Ascending aorta (tissue), 2 donors: ENCODE measurements at places on chromosomes 12 and 14. TPM values are rescaled to one million over a fixed set of nuclear protein-coding genes. Genes with fewer than 3 reads are reported as not detected.

Gene CD163
- 120 TPM for total RNA-seq

Gene SLC10A1
- total RNA-seq = not detected

Gene APOLD1
- 189 TPM for total RNA-seq

GRCh38 chr12:49345051-49345824, 1.4 kb upstream of the DNAJC22 start:
- H3K4me3 ChIP-seq = peak overlapping the region; percentile 41
- peaks cover 34% of the 10 kb centered on the region for H3K4me1 ChIP-seq

DNA sequence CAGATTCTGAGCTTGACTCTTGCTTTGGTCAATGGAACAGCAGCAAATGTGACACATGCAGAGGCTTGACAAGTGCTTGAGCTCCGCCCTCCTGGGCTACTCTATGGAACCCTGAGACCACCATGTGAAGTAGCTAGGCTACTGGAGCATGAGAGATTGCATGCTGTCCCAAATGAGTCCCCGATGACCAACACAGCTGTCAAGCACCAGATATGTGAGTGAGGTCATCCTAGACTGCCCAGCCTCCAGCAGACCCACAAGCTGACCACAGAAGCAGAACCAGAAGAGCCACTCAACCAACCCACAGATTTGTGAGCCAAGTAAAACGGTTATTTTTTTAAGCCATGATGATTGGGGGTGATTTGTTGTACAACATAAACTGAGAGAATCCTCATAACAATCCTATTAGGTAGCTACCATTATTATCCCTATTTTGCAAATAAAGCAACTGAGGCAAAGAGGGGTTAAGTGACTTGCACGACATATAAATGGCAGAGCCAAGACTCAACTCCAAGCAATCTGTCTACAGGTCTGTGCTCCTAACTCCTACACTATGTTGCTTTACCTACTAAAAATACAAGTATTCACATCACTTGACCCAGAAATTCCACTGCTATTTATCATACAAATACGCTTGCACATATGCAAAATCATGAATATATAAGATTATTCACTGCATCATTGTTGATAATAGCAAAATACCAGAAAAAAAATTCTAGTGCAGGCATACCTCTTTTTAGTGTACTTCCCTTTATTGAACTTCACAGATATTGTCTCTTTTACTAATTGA, 136.2 kb downstream of the NDUFA12 start:
- no peak overlapping the region for H3K4me3 ChIP-seq
- no peaks in the 10 kb centered on the region for H3K27me3 ChIP-seq
- H3K27ac ChIP-seq = no peak overlapping the region
- no peak for DNase-seq
- H3K4me1 ChIP-seq = no peaks in the 10 kb centered on the region

DNA sequence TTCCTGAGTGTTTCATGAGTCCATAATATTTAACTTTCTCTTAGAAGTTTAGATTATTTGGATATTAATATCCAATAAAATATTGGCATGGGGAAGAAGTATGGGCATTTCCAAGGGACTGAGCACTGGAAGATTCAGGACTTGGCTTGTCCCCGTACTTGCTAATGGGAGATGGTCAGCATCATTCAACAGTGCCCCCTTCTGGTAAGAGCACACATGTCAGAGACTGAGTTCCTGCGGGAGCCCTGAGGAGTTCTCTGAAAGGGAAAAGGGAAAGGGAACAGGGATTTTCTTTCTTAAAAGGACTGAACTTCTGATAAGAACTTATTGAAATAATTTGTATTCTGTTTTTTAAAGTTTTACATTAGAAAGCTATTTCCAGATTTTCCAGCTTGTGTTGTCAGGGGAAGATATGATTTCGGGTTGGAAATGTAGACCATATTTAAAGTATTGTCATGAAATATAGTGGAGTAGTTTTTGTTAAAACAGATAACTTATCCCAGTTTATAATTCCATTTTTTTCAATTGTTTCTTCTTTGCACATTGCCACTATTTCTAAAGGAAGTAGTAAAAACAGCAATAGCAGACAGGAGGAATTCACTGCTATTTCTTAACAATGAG, 59.8 kb upstream of the C12orf71 start:
- no peak overlapping the region for H3K4me3 ChIP-seq
- no peak overlapping the region for H3K27ac ChIP-seq
- no peaks in the 10 kb centered on the region for H3K4me1 ChIP-seq
- no peaks in the 10 kb centered on the region for H3K27me3 ChIP-seq
- peak; percentile 85 for DNase-seq

DNA sequence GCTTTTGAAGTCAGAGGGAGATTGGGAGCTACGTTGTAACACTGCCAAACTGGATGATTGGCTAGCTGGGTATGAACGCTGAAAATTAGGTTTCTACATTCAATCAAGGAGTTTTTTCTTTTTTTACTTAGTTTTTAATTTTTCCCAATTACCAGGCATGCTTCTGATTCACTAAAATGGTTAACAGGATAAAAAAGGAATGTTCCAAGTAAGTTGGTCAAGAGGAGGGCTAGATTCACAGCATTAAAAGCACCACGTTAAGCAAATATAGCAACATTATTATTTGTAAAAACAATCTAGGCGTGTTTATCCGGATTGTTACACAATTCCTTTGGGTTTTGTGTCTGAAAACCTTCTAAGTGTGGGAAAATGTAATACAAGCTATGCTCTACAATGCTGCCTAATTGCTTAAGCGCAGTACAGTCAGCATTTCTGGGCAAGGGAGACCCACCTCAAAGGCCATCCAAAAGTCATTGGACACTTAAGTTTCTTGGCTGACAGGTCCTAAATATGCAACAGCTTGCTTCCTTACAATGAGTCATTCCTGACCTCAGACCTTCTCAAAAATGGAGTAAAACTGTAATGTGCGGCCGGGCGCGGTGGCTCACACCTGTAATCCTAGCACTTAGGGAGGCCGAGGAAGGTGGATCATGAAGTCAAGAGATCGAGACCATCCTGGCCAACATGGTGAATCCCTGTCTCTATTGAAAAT, 1.2 kb downstream of the RPLP0 start:
- peak overlapping the region; percentile 74 for H3K27ac ChIP-seq
- H3K4me3 ChIP-seq = peak overlapping the region; percentile 84
- H3K4me1 ChIP-seq = peaks cover 25% of the 10 kb centered on the region
- DNase-seq = peak; percentile 74
- H3K36me3 ChIP-seq = peaks cover 37% of the 10 kb centered on the region

DNA sequence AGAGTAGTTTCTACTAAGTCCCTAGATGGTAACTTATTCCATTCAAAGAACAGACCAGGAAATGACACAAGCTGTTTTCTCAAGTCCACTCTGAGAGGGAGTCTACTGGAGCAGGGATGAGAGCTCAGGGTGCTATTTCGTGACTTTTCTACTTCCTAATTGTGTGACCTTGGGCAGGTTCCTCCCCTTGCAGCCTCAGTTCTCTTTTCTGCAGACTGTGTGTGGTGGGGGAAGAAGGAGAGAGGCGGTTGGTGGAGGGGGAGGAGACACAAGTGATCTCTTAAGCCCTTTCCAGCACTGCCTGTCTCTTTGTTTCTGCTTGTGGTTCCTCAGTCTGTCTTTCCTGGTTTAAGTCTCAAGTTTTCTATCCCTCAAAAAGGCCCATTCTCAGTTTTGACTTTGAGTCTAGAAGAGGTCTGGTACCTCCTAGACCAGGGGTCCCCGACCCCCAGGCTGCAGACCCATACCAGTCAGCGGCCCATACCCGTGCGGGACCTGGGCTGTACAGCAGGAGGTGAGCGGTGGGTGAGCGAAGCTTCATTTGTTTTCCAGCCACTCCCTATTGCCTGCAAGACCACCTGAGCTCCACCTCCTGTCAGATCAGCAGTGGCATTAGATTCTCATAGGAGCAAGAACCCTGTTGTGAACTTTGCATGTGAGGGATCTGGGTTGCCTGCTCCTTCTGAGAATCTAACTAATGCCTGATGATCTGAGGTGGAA, 10.7 kb downstream of the FGF6 start:
- no peak overlapping the region for H3K4me3 ChIP-seq
- H3K4me1 ChIP-seq = no peaks in the 10 kb centered on the region
- H3K36me3 ChIP-seq = no peaks in the 10 kb centered on the region
- no peak overlapping the region for H3K27ac ChIP-seq
- DNase-seq = no peak

DNA sequence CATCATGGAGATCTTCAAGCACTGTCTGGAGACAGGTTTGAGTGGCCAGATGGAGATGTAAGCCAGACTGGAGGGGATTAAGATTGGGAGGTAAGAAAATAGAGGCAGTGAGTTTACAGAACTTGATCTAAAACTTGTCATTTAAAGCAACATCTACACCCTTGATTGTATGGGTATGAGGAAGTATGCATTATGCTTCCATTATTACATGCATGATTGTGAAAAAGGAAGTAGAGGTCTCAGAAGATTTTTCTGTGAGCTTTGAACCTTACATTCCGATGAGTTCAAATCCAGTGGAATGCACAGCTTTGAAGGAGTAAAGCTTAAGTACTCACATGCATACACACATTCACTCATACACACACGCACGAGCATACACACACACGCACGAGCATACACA, 550.8 kb downstream of the MED13L start:
- no peaks in the 10 kb centered on the region for H3K4me1 ChIP-seq
- no peak overlapping the region for H3K27ac ChIP-seq
- DNase-seq = no peak
- H3K36me3 ChIP-seq = no peaks in the 10 kb centered on the region
- no peaks in the 10 kb centered on the region for H3K27me3 ChIP-seq

- H3K36me3 ChIP-seq = no peaks in the 10 kb centered on the region
- no peak overlapping the region for H3K4me3 ChIP-seq
- no peaks in the 10 kb centered on the region for H3K4me1 ChIP-seq
- no peak for DNase-seq
- no peaks in the 10 kb centered on the region for H3K27me3 ChIP-seq
Measured at GRCh38 chr12:57435293-57435692, 709 bp downstream of the INHBC start.

DNA sequence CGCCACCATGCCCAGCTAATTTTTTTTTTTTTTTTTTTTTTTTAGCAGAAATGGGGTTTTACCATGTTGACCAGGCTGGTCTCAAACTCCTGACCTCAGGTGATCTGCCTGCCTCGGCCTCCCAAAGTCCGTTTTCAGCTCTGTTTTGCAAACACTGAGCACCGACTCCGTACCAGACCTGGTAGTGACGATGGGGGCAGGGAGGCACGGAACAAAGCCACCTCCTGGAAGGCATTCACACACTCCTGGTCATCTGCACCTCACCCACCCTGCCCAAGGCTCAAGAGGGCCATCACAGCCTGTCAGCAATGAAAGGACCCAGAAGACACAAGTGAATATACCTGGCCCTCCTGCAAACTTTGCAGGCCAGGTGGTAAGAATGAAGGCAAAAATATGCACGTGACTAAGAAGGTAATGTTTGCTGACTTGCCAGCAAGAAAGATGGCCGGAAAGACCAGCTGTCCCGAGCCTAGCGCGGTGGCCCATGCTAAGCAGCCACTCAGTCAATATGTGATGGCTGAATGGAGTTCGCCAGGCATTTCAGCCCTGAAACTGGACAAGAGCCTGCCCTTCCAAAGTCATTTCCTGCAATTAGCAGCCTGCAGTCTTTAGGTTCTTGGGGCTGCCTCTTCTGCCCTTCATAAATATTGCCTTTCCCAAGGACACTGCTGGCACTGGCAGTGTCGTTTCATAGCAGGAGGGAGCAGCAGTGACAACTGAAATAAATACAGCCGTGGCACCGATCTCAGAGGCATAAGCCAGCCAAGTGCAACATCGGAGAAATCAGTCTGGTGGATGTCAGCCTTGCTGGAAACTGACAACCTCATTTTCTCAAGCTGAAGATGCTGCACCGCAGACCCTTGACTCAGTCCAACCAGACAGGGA, 17.6 kb downstream of the MMAB start:
- H3K27ac ChIP-seq = no peak overlapping the region
- H3K4me3 ChIP-seq = no peak overlapping the region
- no peak for DNase-seq
- H3K27me3 ChIP-seq = no peaks in the 10 kb centered on the region
- H3K36me3 ChIP-seq = no peaks in the 10 kb centered on the region

DNA sequence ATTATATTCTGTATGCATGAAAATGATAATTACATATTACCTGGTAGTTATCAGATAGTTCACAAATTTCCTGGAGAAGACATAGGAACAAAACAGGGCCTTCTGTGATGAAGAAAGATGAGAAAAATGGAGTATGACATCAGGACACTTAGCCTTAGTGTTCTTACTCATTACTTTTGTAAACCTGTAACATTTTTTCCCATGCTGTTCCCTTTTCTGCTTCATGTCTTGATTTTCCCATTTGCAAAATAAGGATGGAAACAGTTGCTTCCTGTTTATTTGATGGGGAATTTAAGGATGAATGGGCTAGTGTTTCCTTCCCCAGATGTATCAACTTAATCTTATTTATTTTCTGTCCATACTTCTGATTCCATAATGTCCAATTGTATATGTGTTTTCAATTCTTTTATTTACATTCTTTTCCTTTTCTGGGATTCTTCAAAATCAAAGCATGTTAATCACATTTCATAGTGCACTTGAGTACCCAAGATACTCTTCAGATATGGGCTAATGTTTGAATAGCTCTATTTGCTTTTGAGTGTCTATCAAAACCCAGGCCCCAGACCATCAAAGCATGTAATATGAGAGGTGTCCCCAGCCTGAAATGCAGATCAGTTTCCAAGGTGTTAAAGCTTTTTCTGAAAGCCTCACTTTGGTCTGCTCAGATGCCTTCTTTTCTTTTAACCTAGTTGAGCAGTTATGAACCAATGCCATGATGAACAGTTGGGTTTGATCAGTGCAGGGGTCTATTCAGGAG, 260.5 kb downstream of the RAD51B start:
- no peaks in the 10 kb centered on the region for H3K4me1 ChIP-seq
- H3K27me3 ChIP-seq = no peaks in the 10 kb centered on the region
- H3K4me3 ChIP-seq = no peak overlapping the region
- no peak for DNase-seq
- no peak overlapping the region for H3K27ac ChIP-seq
- H3K36me3 ChIP-seq = no peaks in the 10 kb centered on the region

Gene RNASE1
- 515 TPM for total RNA-seq

- no peaks in the 10 kb centered on the region for H3K27me3 ChIP-seq
- no peak overlapping the region for H3K4me3 ChIP-seq
- no peaks in the 10 kb centered on the region for H3K36me3 ChIP-seq
- no peaks in the 10 kb centered on the region for H3K4me1 ChIP-seq
- DNase-seq = no peak
Measured at GRCh38 chr12:75533239-75533638, 21.8 kb upstream of the KRR1 start.
